ENCODE measurements at places on chromosomes 6 and 20.
A peak's percentile ranks its signal among the peaks of the same experiment; 100 is the strongest.

DNA sequence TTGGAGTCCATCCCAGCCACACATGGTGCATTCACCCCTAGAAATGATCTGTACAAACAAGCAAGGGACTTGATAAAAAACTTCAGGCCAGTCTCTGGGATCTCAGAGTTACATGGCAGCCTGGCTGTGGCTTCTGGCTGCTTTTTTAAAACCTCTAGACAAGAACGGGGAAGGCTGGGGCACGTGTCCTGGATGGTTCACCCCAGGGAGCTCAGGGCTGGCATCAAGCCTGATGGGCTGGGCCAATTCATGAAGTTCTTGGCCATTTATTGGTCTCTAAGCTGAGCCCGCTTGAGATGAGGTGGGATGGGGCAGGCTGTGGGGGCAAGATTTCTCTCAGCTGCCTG is 10.4 kb upstream of the ZFAND3 start:
- DNase-seq: peak; percentile 77

DNA sequence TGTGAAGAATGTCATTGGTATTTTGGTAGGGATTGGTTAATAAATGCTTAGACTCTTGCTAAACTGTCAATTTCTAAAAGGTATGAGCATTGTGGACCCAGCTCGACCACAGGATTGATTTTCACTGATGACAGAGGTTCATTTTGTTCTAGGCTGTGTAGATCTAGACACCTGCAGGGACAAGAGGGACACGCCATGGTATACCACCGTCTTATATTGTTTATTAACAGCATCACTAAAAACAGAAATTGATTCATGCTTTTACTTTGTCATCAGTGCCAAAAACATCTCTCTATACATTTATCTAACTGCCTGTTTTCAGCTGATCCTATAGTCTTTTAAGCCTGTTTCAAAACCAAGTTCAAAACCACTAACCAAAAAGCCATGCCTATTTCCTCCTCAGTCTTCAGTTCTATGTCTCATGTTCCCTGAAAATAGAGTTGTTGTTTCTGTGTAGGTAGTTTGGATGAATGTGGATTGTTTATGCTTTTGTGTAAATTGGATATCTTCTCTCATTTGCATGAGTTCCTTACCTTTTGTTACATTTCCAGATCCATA is 109.8 kb downstream of the JAG1 start:
- no peak for DNase-seq

DNA sequence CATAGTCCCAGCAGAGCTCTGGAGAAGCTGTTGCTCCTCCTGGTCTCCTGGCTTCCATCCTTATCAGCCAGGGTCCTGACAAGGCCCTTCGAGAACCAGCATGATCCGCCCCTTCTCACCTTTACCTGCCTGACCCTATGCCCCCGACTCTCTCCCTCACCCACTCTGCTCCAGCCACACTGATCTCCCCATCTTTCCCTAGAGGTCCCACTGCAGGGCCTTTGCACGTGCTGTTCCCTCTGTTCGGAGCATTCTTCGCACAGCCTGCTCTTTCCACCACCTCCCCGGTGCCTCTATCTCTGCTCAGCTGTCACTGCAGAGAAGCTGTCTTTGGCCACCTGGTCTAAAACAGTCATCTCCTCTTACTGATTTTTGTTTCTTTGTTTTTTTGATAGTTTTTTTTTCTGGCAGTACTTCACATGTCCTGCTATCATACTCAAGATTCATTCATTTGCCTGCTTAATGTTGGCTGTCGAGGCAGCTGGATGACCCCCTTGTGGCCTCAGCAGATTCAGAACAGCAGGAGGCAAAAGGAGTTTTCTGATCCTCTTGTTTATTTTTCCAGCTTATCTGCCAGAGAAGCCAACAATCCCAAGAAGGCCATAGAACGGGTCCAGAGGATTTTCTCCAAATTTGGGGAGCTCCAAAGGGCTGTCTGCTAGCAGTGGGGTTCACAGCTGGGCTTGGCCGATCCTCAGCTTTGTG is 1.6 kb upstream of the PTGIS start:
- DNase-seq: no peak

DNA sequence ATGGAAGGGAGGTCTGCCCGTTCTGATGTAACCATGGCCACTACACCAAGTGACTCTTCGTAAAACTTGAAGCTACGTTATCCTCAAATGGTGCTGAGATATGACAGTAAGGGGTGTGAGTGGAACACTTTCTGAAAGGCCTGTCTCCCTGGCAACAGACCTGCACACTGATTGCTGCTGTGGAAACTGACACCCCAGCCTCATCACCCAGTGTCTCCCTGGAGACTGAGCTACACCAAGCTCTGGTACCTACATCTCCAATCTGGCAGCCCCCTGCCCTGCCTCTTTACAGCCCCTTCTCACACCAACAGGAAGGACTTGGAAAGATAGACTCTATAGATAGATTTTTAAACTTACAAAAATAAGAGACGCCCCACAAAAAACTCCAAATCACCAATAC is 13.2 kb downstream of the PI16 start:
- no peak for DNase-seq

DNA sequence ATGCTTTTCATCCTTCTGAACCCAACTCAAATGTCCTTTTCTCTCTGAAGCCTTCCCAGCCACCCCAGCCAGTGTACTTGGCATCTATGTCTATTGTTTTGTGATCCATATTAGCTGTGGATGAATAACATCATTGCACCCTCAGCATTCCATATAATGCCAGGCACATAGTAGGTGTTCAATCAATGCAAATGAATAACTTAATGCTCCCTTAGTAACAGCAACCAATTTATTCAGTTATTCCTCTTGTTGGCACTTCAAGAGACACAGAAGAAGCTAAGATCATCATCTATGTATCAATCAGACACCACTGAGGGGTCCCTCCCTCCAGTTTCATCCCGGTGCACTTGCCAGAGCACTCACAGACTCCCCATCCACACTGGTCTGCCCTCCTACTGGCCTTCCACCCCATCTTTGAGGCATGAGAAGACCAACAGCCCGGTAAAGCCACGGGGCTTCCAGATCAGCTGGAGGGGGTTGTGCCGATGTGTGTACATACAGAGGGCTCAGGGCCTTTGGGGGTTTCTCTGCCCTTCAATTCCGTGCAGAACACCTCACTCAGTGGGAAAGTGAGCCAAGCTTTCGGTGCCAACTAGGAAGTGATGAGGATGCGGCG is 2.4 kb upstream of the TAF8 start:
- DNase-seq: no peak

DNA sequence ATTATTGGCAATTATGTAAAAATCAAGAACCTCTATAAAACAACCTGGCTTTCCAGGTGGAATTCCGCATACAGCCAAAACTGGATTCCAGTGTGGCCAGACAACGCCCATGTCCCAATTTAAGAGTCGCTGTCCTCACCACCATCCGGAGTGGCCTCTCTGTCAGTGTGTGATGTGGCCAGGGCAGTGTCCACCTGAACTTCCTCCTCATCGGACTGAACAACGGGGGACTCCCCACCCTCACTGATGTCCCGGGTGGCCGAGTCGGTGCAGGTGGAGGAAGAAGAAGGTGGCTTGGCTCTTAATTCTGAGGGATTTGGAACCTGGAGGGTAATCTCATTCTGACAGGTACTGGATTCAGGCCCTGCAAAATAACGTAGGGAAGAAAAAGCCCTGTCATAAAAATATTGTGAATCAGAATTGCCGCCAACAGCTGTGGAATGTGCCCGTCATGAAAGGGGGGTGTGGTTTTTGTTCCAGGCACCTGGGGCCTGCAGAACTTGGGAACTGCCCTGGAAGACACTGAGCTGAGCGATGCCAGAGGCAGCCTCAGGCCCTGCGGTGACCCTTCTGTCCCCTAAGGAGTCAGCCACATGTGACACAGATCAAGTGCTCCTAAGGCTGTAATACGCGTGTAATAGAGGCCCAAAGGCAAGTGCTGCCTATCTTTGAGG is 139.8 kb downstream of the DTNBP1 start:
- no peak for DNase-seq

GRCh38 chr20:4161401-4162251 is 146.3 kb upstream of the RNF24 start:
- peak; percentile 33 for DNase-seq

GRCh38 chr6:38774929-38775707 is 60.0 kb downstream of the DNAH8 start:
- DNase-seq: no peak

DNA sequence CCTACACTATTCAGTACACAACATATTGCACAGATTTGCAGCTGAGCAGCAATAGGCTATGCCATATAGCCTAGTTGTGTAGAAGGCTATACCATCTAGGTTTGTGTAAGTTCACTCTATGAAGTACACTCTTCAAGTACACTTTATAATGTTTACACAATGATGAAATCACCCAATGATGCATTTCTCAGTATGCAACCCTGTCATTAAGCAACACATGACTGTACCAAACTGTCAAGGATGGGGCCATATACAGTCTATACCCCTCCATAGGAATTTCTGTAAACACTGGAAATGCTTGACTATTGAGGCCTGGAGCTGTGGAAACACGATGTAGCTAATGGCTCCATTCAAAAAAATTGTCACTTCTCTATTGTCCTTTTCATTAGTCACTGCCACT is 535.4 kb downstream of the EPM2A start:
- DNase-seq: no peak
